ENCODE measurements at places on chromosomes 2 and 18.

GRCh38 chr18:49743117-49743567, 70.2 kb downstream of the ACAA2 start:
- no peak for DNase-seq

DNA sequence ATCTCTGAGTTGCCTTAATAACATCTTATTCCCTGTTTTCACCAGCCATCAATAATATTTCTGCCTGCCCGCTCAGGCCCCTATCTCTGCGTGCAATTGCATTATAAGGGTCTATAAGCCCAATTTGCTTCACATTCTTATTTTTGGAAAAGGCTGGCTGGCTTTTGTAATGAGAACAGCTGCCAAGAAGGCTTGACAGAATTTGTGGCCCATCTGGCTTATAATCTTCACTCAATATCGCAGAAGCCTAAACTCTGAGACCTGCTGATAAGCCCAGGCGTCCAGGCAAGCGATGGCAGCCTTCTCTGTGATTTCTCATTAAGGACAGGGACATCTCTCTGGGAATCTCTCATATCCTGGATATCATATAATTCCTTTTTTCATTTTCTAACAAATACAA, 1618.6 kb upstream of the CELF4 start:
- no peak for DNase-seq

GRCh38 chr2:108194409-108195132, 45.2 kb upstream of the SULT1C3 start:
- DNase-seq: no peak

- DNase-seq: no peak
Measured at GRCh38 chr2:100196786-100197494, 54.5 kb upstream of the AFF3 start.

DNA sequence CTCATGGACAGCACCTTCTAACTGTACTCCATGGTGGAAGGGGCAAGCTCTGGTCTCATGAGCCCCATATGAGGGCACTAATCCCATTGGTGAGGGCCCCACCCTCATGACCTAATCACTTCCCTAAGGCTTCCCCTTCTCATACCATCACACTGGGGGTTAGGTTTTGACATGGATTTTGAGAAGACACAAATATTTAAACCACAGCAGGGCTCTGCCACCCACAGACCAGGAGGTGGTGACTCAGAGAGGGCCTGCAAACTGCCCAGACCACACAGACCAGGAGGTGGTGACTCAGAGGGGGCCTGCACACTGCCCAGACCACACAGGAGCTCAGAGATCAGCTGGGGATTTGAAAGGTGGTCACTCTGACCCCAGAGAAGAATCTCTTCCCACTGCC, 222.0 kb downstream of the KLHL29 start:
- DNase-seq: no peak

GRCh38 chr2:129347486-129348217, 631.8 kb upstream of the RAB6C start:
- DNase-seq: peak; percentile 11

- DNase-seq: no peak
Measured at GRCh38 chr2:73263540-73264331, 20.5 kb downstream of the FBXO41 start.

- no peak for DNase-seq
Measured at GRCh38 chr2:238019962-238020361, 40.8 kb upstream of the SCLY start.

DNA sequence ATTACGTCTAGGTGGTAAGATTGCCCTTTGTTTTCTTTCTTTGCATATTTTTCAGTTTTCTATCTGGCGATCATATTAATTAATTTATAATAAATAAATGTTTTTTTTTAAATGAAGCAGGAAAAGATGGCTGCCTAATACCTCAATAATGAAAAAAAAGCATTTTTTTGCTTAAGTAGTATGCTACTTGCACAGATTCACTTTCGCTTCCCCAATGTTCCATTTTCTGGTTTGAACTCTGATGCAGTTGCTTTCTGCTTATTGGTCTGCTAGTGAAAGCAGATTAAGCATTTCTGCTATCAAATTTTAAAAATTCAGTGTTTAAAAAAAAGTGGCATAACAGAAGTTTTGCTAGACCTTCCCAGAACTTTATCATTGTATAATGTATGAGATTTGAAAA, 11.9 kb upstream of the TMEM182 start:
- DNase-seq: no peak

DNA sequence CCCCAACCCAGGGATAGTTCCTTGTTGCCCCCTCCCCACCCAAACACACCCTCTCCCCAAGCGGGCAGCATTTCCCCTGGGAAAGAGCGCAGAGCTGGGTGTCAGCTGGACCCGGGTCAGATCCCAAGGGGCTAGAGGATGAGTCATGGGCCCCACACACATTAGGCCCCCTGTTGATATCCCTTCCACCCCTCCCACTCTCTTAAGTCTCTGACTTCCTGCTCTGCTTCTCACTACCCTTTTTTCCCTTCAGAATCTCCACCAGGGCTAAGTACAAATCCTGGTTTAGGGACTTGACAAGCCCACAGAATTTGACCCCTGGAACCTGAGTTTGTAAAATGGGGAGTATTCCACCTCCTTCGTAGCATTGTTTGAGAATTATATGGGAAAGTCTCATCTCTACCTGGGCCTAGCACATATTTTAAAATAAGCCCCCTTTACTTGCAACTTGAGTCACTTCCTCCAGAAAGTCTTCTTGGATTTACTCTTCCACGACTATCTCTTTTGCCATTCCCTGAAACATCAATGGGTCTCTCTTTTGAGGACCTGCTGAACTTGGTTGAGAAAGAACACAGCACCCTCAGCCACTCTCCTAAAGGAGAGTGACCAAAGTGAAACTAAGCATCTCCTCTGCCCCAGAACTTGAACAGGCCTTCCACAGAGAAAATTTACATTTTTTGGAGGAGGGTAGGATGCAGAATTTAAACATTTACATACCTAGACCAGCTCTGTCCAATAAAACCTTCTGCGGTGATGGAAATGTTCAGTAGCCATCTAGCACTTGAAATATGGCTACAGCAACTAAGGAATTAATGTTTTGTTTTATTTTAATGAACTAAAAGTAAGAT, 4.7 kb downstream of the RTKN start:
- no peak for DNase-seq

GRCh38 chr2:72512376-72512775, 313.5 kb downstream of the EXOC6B start:
- no peak for DNase-seq

DNA sequence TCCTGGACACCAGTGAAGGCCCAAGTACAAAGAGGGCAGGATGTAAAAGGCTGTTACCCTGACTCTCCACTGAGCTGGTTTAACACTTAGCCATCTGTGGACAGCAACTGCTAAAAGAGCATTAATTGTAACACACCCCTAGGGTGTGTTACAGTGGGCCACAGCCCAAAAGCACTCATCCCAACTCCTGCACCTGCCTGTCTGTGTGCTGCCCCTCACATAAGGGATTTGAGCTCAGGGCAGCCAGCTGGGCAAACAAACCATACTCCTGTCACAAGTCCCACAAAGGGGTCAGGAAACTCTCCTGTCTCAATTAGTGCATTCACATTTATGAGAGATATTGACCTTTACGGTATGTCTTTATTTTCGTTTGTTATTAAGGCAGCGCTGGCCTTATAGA, 833.1 kb upstream of the NXPH2 start:
- DNase-seq: no peak

- no peak for DNase-seq
Measured at GRCh38 chr2:26670931-26671460, 21.5 kb upstream of the KCNK3 start.

- DNase-seq: no peak
Measured at GRCh38 chr2:51846018-51846417, 814.1 kb upstream of the NRXN1 start.

DNA sequence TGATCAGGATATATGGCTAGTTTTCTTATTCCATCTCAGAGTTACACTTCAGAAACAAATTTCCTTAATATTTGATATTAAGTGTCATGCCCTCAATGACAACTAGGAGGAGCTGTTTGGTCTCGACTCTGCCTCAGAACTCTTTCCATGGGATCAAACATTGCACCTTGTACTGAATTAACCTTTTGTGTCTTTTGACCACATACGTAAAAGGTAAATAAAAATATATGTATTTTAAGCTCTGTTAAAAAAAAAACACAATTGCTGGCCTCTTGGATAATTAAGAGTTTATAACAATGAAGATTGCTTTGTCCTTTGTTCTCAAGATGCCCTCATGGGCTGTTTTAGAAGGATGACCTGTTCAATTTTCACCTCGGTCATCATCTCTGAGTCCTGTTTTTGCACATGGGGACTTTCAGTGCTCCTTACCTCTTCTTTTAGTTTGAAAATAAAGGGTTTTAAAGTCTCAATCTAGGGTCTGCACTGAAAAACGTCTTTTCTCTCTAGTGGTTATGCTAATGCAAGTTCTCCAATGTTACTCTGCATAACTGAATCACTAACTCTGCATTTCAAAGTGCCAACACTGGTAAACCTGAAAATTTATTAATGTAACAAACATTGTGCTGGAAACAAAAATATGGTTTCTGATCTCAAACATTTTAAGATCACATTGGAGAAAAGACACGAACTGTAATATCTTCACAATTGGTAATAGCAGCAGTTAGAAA, 18.8 kb upstream of the FN1 start:
- no peak for DNase-seq

GRCh38 chr2:69745035-69745434, 3.1 kb downstream of the ANXA4 start:
- no peak for DNase-seq

- DNase-seq: no peak
Measured at GRCh38 chr2:53445383-53446070, 322.1 kb upstream of the CHAC2 start.

DNA sequence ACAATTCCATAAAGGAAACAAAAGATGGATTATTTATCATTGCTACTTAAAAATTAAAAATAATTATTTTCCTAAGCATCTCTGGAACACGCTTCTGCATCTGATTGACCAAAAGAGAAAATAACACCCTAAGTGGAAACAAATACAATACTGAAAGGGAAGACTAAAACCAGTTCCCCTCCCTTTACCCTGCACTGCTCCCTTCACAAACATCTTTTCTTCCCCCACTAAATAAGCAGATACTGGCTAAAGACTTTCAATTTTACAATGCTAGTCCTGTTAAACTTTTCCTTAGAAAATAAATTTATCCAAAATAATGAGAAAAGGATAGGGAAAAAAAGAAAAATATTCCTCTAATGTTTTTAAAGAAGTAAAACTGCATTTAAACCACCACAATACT, 4.3 kb downstream of the NCKAP1 start:
- DNase-seq: no peak

DNA sequence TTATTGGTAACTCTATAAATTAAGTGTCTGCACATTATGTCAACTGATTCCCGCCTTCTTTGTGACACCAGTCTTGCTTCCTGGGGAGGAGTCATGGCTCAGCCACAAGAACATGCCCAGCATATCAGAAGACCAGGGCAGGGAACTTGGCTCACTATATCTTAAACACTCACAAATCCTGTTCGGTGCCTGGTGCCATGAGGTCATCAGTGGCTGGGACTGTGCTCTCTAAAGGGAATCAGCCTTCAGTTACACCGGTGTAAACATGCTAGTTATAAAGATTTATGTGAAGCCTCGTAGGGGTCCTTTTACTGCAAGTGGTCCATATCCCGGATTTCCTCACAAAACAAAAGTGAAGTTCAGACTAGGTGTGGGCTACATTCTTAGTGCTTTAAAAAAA, 73.1 kb upstream of the ZNF521 start:
- no peak for DNase-seq

GRCh38 chr2:100234141-100234540, 88.2 kb downstream of the LONRF2 start:
- DNase-seq: no peak

GRCh38 chr2:61439241-61440002, 31.5 kb downstream of the USP34 start:
- no peak for DNase-seq

GRCh38 chr2:191512216-191512835, 165.6 kb upstream of the NABP1 start:
- no peak for DNase-seq

- peak; percentile 32 for DNase-seq
Measured at GRCh38 chr18:5073026-5073944, 123.8 kb downstream of the AKAIN1 start.

DNA sequence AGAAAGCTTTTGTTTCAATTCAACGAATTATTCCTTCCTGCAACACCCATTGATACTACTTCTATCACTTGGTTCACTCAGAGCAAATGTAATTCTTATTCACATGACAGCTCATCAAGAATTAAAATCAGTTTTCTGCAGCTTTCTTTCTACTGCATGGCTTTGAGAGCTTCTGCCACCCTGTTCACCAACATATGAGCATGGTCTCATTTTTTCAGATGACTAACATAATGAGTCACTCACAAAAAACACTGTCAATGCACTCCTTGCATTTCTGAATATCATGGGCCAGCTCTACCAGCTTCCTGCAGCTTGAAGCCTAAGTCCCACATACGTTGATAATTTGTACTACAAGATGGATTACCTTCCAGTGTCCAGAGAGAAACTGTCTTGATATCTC, 342.9 kb downstream of the LRATD1 start:
- DNase-seq: no peak

DNA sequence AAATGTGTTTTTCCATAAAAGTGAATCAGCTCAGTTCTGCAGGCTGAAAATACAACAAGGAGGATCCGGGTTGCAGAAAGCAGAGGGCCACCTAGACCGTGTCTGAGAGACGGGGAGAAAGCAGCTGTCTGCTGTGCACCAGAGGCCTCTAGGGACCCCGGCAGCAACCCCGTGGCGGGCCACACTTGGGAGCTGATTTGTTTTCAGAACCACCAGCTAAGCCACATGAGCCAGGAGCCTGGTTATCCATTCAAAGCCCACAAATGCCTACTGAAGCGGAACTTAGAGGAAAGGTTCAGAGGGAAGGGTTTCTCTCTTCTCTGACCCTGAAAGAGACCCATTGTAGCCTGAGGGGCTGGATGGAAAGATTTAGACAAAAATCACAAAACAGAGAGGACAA, 28.4 kb upstream of the ID2 start:
- no peak for DNase-seq

GRCh38 chr18:10062302-10063300, 148.8 kb downstream of the VAPA start:
- no peak for DNase-seq

- DNase-seq: no peak
Measured at GRCh38 chr2:30230497-30231211, 680 bp upstream of the LBH start.

GRCh38 chr2:160371251-160372009, 122.2 kb downstream of the RBMS1 start:
- no peak for DNase-seq

DNA sequence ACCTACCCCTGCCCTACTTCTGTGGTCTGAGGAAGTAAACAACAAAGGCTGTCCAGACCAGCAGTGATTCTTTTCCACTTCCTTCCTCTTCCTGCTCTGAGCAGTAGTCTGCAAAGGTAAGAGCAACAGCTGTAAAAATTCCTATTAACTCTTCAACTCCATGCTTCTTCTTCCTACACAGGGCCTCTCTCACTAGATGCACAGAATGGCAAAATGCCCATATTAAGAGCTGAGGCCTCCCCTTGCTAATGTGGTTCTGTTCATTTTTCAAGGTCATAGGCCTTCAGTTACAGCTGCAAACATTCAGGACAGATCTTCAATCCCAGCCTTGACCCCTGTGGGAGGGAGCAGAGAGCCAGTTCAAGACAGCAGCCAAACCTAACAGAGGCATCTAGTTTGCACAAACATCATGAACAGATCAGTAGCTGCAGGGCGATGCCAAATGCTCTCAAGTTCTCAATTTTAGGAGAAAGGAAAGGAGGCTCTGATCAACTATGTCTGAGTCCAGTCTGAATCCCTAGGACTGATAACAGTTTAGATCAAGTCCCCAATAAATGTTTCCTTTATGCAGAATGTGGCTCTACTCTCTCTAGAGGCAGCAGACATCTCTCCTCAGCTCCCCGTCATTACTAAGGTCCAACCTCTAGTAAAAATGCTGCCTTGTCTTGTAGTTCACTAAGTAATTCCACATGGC, 20.9 kb downstream of the SLC40A1 start:
- no peak for DNase-seq
